ENCODE measurements at places on chromosomes 2 and 18.
A peak's percentile ranks its signal among the peaks of the same experiment; 100 is the strongest.

GRCh38 chr2:233221378-233222063, 30.0 kb upstream of the ATG16L1 start:
- no peak for DNase-seq

- no peak for DNase-seq
Observed at GRCh38 chr2:132732694-132733093, 62.7 kb upstream of the LYPD1 start.

DNA sequence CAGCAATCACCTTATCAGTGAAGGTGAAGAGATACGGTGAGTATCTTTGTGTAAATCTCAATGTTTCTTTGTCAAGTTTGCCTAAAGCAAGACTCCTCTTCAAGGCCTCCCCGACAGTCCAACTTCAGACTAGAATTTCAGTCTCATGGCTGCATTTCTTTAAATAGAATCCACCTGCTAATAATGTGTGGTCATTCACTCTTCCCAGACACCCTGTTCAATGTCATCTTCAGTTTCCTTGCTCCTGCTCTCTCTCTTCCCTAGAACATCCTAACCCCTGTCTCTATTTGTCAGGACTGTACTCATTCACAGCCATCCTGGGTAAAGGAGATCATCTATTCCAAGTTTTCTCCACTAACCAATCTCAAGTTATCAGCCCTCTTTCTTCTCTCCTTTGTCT, 267.3 kb downstream of the EN1 start:
- no peak for DNase-seq

DNA sequence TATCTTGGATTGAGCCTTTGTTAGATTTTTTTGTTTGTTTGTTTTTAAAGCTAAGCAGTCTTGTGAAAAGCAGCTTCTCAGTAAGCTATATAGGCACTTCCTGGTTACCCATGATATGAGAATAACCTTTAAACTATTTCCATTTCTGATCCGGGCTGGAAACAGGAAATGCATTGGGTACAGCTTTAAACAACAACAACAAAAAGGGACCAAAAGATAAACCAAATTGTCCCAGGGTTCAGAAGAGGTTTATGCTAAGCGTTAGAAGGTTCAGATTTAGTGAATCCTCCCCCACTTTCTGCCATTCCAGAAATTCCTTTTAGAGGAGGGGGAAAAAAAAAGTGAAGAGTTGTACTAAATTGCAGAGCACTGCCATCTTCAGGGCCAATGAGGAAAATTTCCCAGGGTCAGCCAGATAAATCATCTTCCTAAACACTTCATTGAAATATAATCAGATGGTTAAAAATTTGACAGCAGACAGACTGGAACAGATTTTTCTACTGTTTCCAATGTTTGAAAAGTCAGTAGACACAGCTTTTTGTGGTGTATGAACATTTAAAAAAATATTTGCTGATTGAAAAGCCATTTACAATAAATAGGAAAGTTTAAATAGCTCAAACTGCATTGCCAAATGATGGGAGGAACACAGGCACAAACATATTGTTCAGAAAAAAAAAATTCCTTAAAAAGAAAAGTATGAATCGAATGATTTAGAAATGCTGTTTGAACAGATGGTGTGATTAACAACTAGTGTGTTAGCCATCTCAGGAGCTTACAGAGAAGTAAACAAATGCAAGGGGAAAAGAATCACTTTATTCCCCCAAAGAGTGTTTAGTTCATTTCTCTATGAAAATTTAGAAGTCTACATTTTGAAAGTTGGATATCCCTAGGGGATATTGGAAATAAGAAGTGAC, 189.9 kb upstream of the TANK start:
- DNase-seq = peak; percentile 90

- DNase-seq = no peak
Observed at GRCh38 chr2:79162132-79162531, 2.6 kb upstream of the REG3A start.
